ENCODE measurements at places on chromosomes 1 and 21. TPM values are rescaled to one million over a fixed set of nuclear protein-coding genes. Genes with fewer than 3 reads are reported as not detected.

- H3K4me3 ChIP-seq, result no peak overlapping the region
- no peak for DNase-seq
- peaks cover 13% of the 10 kb centered on the region for H3K4me1 ChIP-seq
- H3K27me3 ChIP-seq, result peaks cover 2% of the 10 kb centered on the region
- H3K36me3 ChIP-seq, result no peaks in the 10 kb centered on the region
Measured at GRCh38 chr1:27007909-27008582, 4.6 kb downstream of the TENT5B start.

Gene RRP15
- 18.0 TPM for total RNA-seq

- no peaks in the 10 kb centered on the region for H3K27me3 ChIP-seq
- no peaks in the 10 kb centered on the region for H3K4me1 ChIP-seq
- H3K27ac ChIP-seq, result no peak overlapping the region
- DNase-seq, result no peak
Measured at GRCh38 chr1:186903374-186904136, 74.8 kb downstream of the PLA2G4A start.

DNA sequence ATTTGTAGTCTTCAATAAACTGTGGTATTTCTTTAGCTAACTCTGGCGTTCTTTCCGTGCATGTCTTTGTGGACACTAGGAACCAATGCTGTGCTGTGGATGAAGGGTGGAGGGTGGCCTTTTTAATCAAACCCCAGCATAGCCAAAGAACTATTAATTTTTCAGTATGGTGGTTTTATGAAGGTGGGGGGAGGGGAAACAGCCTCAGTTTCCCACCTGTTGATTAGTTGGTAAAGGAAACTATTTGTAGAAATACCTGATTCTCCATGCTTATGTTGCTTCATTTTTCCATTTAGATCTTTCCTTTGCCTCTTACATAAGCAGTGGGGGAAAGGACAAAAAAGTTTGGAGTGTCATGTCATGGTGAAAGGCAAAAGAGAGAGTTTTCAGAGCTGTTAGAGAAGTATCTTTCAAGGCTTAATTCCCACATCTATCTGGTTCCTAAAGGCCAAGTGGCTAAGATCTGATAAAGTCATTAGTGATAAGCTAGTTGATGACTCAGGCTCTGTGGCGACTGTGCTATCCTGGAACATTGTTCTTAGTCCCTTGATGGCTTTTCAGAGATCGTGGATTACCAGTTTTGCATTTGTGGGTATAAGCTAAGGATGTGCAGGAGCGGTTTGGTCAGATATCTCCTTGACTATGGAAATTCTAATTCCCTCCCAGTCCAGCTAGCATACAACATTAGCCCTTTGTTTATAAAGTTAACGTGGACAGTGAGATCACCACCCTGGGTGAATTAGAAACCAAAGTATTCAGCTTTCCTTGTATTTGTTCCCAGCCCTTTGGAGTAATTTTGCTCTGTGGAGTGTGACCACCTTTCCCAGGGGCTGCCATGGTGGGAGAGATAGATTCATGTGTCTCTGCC lies 8.7 kb upstream of the HAX1 start:
- H3K4me1 ChIP-seq, result no peaks in the 10 kb centered on the region
- H3K36me3 ChIP-seq, result no peaks in the 10 kb centered on the region
- no peak overlapping the region for H3K4me3 ChIP-seq

GRCh38 chr1:65362545-65362944 lies 53.2 kb downstream of the DNAJC6 start:
- H3K4me3 ChIP-seq, result no peak overlapping the region
- DNase-seq, result no peak
- H3K27ac ChIP-seq, result no peak overlapping the region
- H3K36me3 ChIP-seq, result peaks cover 10% of the 10 kb centered on the region
- H3K4me1 ChIP-seq, result no peaks in the 10 kb centered on the region

- no peaks in the 10 kb centered on the region for H3K36me3 ChIP-seq
- peaks cover 41% of the 10 kb centered on the region for H3K4me1 ChIP-seq
- H3K27me3 ChIP-seq, result no peaks in the 10 kb centered on the region
- H3K27ac ChIP-seq, result peak overlapping the region; percentile 80
- DNase-seq, result no peak
Measured at GRCh38 chr1:187871177-187871845, 1042.6 kb downstream of the PLA2G4A start.

Gene KCNJ10
- not detected for total RNA-seq

GRCh38 chr1:72178266-72178665 lies 104.1 kb downstream of the NEGR1 start:
- H3K36me3 ChIP-seq, result no peaks in the 10 kb centered on the region
- no peak for DNase-seq
- H3K4me1 ChIP-seq, result no peaks in the 10 kb centered on the region
- H3K4me3 ChIP-seq, result no peak overlapping the region

DNA sequence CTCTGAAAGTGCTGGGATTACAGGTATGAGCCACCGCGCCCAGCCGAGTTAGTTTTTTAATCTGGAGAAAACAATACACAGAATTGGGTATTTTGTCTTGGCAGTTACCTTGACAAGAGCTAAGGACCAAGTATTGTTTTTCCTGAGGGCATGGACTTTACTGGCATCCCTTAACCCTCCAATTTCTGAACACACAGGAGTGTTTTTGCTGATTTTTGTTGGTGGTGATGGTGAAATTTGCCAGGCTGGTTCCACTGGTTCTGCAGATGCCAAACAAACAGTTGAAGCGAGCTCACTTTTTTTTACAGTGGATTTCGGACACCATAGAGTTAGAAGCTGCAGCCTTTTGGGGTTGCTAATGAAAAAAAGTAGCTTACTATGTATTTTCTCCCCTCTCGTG lies 37.2 kb upstream of the SH3D21 start:
- H3K4me3 ChIP-seq, result no peak overlapping the region
- H3K4me1 ChIP-seq, result no peaks in the 10 kb centered on the region
- H3K27me3 ChIP-seq, result no peaks in the 10 kb centered on the region
- DNase-seq, result no peak
- H3K36me3 ChIP-seq, result no peaks in the 10 kb centered on the region

DNA sequence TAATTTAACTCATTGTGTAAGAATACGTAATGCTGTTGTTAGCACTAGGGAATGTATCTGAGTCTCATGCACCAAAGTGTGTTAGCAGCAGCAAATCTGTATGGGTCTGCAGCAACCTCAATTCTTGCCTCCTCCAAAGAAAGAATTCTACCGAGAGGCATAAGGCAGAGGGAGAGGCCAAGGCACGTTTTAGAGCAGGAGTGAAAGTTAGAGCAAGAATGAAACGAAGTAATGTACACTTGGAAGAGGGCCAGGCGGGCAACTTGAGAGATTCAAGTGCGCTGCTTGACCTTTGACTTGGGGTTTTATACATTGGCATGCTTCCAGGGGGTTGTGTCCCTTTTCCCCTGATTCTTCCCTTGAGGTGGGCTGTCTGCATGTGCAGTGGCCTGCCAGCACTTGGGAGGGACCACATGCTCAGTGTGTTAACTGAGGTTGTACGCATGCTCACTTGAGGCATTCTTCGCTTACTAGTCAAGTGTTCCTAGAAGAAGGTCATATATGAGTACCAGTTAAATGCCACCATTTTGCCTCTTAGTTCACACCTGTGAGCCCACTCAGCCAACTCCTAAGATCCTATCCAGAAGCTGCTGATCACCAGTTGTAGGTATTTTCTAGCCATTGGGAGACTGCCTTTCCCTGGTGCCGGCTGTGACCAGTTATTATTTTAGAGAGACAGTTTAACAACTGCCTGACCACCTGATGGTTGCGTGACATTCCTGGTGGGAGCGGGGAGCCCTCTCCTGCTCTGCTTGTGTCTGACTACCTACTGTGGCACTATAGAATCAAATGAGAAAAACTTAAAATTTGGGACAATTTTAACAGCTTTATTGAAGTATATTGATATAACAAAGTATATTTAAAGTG lies 2.7 kb upstream of the CNN3 start:
- H3K4me3 ChIP-seq, result peak overlapping the region; percentile 57
- H3K36me3 ChIP-seq, result no peaks in the 10 kb centered on the region

Gene HENMT1
- 15.9 TPM for total RNA-seq

- no peak for DNase-seq
- peak overlapping the region; percentile 88 for H3K27ac ChIP-seq
- peaks cover 4% of the 10 kb centered on the region for H3K27me3 ChIP-seq
- H3K4me3 ChIP-seq, result peak overlapping the region; percentile 74
- H3K4me1 ChIP-seq, result peaks cover 32% of the 10 kb centered on the region
- no peaks in the 10 kb centered on the region for H3K36me3 ChIP-seq
Measured at GRCh38 chr1:183443466-183443865, 25.3 kb upstream of the NMNAT2 start.

Gene KCNE2
- total RNA-seq, result not detected

- no peak for DNase-seq
- H3K4me3 ChIP-seq, result no peak overlapping the region
- H3K36me3 ChIP-seq, result peaks cover 4% of the 10 kb centered on the region
- H3K27ac ChIP-seq, result no peak overlapping the region
- H3K4me1 ChIP-seq, result no peaks in the 10 kb centered on the region
- no peaks in the 10 kb centered on the region for H3K27me3 ChIP-seq
Measured at GRCh38 chr1:239619190-239619589, 232.8 kb downstream of the CHRM3 start.

DNA sequence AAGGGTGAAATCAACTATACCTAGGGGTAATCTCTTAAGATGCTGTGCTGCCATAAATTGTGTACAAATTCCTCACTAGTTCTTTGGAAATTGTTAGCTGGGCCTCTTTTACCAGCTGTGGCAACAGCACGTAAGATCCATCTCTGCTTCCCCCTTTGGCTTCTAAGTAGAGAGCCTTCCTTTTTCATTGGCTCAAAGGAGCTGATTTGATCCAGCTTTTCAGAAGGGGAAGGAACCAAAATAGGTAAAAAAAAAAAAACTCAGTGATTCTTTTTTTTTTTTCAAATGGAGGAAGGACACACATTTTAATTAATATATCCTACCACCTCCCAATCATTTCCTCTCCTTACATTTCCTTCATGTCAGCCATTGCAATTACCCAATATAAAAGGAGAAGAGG lies 4.0 kb upstream of the RCAN1 start:
- peaks cover 16% of the 10 kb centered on the region for H3K4me1 ChIP-seq
- H3K4me3 ChIP-seq, result no peak overlapping the region
- no peak for DNase-seq
- no peak overlapping the region for H3K27ac ChIP-seq

GRCh38 chr1:50981741-50982140 lies 11.7 kb downstream of the CDKN2C start:
- peaks cover 5% of the 10 kb centered on the region for H3K4me1 ChIP-seq
- H3K27ac ChIP-seq, result no peak overlapping the region
- peaks cover 12% of the 10 kb centered on the region for H3K27me3 ChIP-seq
- no peak for DNase-seq

Gene DSTYK
- 9.2 TPM for total RNA-seq

- H3K27ac ChIP-seq, result no peak overlapping the region
- H3K4me1 ChIP-seq, result no peaks in the 10 kb centered on the region
- H3K36me3 ChIP-seq, result no peaks in the 10 kb centered on the region
- H3K27me3 ChIP-seq, result peaks cover 4% of the 10 kb centered on the region
Measured at GRCh38 chr1:40143891-40144575, 17.2 kb upstream of the RLF start.

- no peak overlapping the region for H3K4me3 ChIP-seq
- peaks cover 3% of the 10 kb centered on the region for H3K4me1 ChIP-seq
Measured at GRCh38 chr1:34412598-34413370, 236.1 kb downstream of the C1orf94 start.

GRCh38 chr1:156768610-156769295 lies 1.4 kb downstream of the PRCC start:
- peak overlapping the region; percentile 82 for H3K27ac ChIP-seq
- no peak overlapping the region for H3K4me3 ChIP-seq

DNA sequence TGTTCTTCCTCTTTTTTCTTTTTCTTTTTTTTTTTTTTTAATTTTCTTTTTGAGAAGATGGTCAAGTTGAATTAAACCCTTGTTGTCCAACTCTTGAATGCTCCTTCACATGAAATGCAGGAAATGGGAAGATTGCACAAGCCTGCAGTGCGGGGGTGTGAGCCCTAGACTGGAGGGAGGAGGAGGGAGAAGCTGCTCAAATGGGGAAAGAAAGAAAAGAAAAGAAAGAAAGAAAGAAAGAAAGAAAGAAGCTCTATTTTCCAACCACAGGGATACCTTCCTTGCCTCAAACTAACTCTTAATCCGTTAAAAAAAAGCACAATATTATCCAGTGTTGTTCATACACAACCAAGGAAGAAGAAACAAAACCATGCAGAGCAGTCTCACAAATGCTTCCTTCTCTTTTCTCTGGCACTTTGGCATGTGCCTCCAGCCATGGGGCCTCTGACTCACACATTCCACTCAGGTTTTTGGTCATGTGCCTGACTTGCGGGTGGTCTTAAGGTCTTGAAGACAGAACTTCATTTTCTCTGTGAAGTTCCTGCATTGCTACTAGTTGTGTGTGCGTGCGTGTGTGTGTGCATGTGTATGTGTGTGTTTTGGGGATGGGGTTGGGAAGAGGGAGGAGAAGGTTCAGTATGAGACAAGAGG lies 276.1 kb downstream of the RPS6KC1 start:
- no peak for DNase-seq
- peaks cover 2% of the 10 kb centered on the region for H3K27me3 ChIP-seq
- H3K27ac ChIP-seq, result no peak overlapping the region
- H3K36me3 ChIP-seq, result no peaks in the 10 kb centered on the region
- H3K4me1 ChIP-seq, result peaks cover 2% of the 10 kb centered on the region

DNA sequence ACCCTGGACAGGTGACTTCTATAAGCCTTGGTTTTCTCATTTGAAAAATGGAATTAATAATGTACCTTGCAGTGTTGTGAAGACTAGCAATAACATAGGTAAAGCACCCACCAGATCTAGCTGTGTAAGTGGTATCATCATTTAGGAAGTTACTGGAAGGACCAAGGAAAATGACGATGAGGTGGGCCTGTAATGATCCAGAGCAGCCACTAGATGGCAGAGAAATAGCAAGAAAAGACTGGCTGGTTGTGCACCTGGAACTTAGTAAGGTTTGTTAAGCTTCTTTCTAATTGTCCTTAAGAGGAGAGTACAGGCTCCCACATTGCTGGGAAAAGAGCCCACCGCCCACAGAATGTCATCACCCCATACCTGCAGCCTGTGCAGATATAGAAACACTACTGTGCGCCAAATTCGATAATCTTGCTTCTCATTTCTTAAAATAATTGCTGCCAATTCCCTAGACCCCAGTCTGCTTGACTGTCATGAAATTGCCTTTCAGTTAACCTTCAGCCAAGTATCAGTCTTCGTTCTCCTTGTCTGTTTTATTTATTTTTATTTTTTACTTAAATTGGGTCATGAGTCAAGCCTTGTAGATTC lies 37.2 kb downstream of the WNT4 start:
- no peaks in the 10 kb centered on the region for H3K36me3 ChIP-seq
- no peaks in the 10 kb centered on the region for H3K4me1 ChIP-seq
- no peak overlapping the region for H3K4me3 ChIP-seq
- H3K27me3 ChIP-seq, result peaks cover 2% of the 10 kb centered on the region
- DNase-seq, result no peak

GRCh38 chr1:186643614-186644013 lies 36.6 kb downstream of the PTGS2 start:
- no peaks in the 10 kb centered on the region for H3K27me3 ChIP-seq
- no peak overlapping the region for H3K4me3 ChIP-seq
- H3K36me3 ChIP-seq, result no peaks in the 10 kb centered on the region
- H3K27ac ChIP-seq, result no peak overlapping the region
- no peaks in the 10 kb centered on the region for H3K4me1 ChIP-seq
- DNase-seq, result no peak

- H3K27me3 ChIP-seq, result no peaks in the 10 kb centered on the region
- no peak overlapping the region for H3K4me3 ChIP-seq
- peaks cover under 1% of the 10 kb centered on the region for H3K36me3 ChIP-seq
- H3K4me1 ChIP-seq, result peaks cover 2% of the 10 kb centered on the region
- no peak for DNase-seq
Measured at GRCh38 chr1:208837242-208837641, 593.1 kb upstream of the PLXNA2 start.

Measured in glutamatergic neuron (in vitro differentiated cells).